ENCODE measurements at places on chromosomes 2 and 18.

GRCh38 chr2:168612719-168613118, 156.6 kb downstream of the CERS6 start:
- H3K27me3 ChIP-seq = no peaks in the 10 kb centered on the region
- no peaks in the 10 kb centered on the region for H3K36me3 ChIP-seq
- H3K27ac ChIP-seq = no peak overlapping the region
- no peak for DNase-seq
- H3K4me3 ChIP-seq = no peak overlapping the region
- no peaks in the 10 kb centered on the region for H3K4me1 ChIP-seq

DNA sequence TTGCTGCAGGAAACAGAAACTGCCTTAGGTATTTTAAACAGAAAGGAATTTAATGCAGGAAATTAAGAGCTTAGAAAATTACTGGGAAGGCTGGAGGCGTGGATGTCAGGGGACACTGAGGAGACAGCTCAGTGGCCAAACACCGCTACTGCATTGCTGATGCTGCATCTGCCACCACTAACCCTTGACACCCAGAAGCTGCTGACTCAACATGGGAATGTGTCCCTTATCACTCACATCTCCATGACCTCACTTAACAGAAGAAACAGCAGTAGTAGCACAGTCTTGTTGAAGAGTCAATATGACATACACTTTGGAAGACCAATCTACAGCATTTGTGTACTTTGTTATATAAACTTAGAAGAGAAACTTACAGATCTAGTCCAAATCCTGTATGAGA, 906.1 kb downstream of the SLC4A3 start:
- no peak overlapping the region for H3K4me3 ChIP-seq
- H3K4me1 ChIP-seq = no peaks in the 10 kb centered on the region
- peak; percentile 10 for DNase-seq
- H3K36me3 ChIP-seq = no peaks in the 10 kb centered on the region

DNA sequence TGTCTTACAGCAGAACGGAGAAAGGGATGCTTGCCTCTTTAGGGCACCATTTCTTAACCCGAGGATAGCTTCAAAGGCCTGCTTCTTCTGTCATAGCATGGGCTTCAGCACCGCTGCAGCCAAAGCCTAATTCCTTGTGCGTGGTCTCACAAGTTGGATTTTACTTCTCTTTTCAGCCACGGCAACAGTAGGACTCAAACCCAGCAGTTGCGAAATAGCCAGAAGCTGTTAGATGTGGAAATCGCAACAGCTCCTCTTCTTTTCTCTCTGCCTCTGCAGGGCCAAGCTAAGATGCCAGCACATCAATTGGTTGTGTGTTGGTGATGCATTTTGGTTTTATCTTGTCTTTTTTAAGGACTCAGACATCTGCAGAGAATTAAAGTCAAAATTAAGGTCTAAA, 3.1 kb downstream of the NRXN1 start:
- H3K4me3 ChIP-seq = no peak overlapping the region
- H3K27me3 ChIP-seq = no peaks in the 10 kb centered on the region
- H3K27ac ChIP-seq = no peak overlapping the region
- DNase-seq = no peak
- H3K4me1 ChIP-seq = no peaks in the 10 kb centered on the region
- H3K36me3 ChIP-seq = no peaks in the 10 kb centered on the region

DNA sequence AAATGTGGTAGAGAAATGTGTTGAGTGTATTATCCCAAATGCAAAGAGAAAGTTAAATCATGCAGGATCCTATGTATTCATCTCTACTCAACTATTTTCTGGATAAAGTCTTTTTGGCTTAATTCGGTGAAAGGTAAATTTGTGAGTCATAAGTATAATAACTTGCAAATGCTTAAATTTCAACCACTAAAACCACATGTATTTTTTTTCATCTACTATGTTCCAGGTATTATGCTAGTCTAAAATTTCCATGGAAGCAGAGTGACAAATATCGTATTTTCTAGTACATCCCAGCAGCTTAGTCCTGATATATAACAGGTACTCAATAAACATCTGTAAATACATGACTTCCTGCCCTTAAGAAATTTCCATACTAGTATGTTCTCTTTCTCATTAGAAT, 6.2 kb downstream of the ALS2 start:
- H3K4me3 ChIP-seq = no peak overlapping the region
- peaks cover 4% of the 10 kb centered on the region for H3K4me1 ChIP-seq
- no peak overlapping the region for H3K27ac ChIP-seq
- H3K36me3 ChIP-seq = no peaks in the 10 kb centered on the region
- H3K27me3 ChIP-seq = no peaks in the 10 kb centered on the region

- H3K4me3 ChIP-seq = no peak overlapping the region
- peak; percentile 83 for DNase-seq
- H3K4me1 ChIP-seq = 0 out of 2 replicates have a peak, but pooled peaks cover 5% of the 10 kb centered on the region
- no peak overlapping the region for H3K27ac ChIP-seq
Observed at GRCh38 chr2:8229546-8229986, 452.3 kb upstream of the ID2 start.

DNA sequence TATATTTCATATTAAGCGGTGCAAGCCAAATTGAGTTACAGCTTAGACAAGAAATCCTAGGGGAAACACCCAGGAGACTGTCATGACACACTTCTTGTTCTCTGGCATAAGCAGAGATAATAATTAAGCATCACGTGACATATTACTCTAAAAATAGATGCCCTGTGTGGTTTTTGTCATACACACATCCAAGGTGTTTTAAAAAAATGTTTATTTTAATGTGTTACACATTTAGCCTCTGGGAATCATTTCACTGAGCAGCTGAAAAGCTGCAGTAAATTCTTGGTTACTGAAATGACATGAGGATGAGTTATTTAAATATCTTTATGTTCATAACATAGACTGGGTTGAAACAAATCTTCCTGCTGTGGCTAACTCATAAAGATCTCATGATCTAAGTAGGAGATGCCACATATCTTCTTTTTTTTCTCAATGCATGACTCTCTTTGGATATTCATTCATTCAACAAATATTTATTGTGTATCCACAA, 38.0 kb upstream of the ERMN start:
- H3K36me3 ChIP-seq = no peaks in the 10 kb centered on the region
- H3K27me3 ChIP-seq = no peaks in the 10 kb centered on the region
- DNase-seq = peak; percentile 74
- H3K4me1 ChIP-seq = peaks cover 23% of the 10 kb centered on the region
- H3K27ac ChIP-seq = peak overlapping the region; percentile 74
- H3K4me3 ChIP-seq = peak overlapping the region; percentile 10

DNA sequence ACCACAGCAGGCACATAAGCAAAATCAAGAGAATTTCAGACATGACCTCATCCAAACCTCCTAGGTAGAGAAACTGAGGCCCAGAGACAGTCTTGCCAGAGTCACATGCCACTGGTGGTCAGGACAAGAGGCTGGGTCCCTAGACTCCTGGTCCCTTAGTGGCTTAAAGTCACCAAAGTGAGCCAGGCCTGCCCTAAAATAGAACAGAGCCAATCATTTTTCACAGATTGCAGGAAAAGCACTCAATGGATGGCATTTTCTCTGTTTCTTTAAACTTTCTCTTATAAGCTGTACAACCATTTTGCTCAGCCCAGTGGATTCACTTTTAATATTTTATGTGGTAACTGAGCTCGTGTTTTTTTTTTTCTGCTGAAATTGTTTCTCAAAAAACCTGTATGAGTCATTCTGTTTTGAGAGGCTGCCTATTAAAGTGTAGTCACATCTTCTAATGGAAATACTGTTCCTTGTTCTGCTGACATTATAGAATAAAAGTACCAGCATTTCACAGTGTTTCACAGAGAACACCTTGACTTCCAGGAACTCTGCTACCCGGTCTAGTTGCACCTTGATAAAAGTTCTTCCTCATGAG, 29.6 kb downstream of the STEAP3 start:
- H3K27me3 ChIP-seq = no peaks in the 10 kb centered on the region
- H3K4me1 ChIP-seq = no peaks in the 10 kb centered on the region
- no peak overlapping the region for H3K4me3 ChIP-seq
- H3K36me3 ChIP-seq = no peaks in the 10 kb centered on the region
- no peak for DNase-seq
- H3K27ac ChIP-seq = no peak overlapping the region

- H3K4me3 ChIP-seq = no peak overlapping the region
- no peaks in the 10 kb centered on the region for H3K27me3 ChIP-seq
- DNase-seq = no peak
- H3K4me1 ChIP-seq = no peaks in the 10 kb centered on the region
Observed at GRCh38 chr2:138327967-138328366, 173.6 kb upstream of the SPOPL start.

DNA sequence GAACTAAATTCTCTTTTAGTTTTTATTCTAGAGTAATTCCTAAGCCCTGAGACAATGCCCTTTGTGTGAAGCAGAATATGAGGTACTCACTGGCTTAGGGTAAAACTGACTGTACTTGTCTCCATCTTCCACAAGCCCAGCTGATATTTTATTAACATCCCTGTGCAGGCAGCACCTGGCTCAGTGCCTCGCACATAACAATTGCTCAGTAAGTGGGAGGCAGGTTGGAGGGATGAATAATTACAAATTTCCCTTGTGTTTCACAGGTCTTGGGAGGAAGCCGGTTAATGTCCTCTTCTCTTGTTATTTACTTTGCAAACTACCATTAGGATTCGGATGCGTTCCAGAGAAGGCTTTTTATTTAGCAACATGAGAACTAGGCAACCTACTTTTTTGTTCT, 249.8 kb upstream of the FSHR start:
- H3K27ac ChIP-seq = no peak overlapping the region
- H3K27me3 ChIP-seq = no peaks in the 10 kb centered on the region
- H3K36me3 ChIP-seq = no peaks in the 10 kb centered on the region
- no peaks in the 10 kb centered on the region for H3K4me1 ChIP-seq
- DNase-seq = no peak
- no peak overlapping the region for H3K4me3 ChIP-seq

GRCh38 chr18:58098706-58099105, 54.7 kb downstream of the NEDD4L start:
- H3K36me3 ChIP-seq = no peaks in the 10 kb centered on the region
- no peak overlapping the region for H3K4me3 ChIP-seq
- H3K4me1 ChIP-seq = peaks cover 13% of the 10 kb centered on the region
- no peak for DNase-seq

GRCh38 chr2:208265371-208265800, 669 bp upstream of the PIKFYVE start:
- peak; percentile 25 for DNase-seq
- H3K36me3 ChIP-seq = no peaks in the 10 kb centered on the region
- peaks cover 6% of the 10 kb centered on the region for H3K4me1 ChIP-seq
- H3K27me3 ChIP-seq = no peaks in the 10 kb centered on the region
- H3K4me3 ChIP-seq = peak overlapping the region; percentile 77

- H3K4me1 ChIP-seq = peaks cover 29% of the 10 kb centered on the region
- peak overlapping the region; percentile 38 for H3K4me3 ChIP-seq
- H3K27ac ChIP-seq = peak overlapping the region; percentile 86
- no peaks in the 10 kb centered on the region for H3K27me3 ChIP-seq
- peak; percentile 82 for DNase-seq
Observed at GRCh38 chr18:74869904-74870863, 272.5 kb downstream of the ZNF407 start.

DNA sequence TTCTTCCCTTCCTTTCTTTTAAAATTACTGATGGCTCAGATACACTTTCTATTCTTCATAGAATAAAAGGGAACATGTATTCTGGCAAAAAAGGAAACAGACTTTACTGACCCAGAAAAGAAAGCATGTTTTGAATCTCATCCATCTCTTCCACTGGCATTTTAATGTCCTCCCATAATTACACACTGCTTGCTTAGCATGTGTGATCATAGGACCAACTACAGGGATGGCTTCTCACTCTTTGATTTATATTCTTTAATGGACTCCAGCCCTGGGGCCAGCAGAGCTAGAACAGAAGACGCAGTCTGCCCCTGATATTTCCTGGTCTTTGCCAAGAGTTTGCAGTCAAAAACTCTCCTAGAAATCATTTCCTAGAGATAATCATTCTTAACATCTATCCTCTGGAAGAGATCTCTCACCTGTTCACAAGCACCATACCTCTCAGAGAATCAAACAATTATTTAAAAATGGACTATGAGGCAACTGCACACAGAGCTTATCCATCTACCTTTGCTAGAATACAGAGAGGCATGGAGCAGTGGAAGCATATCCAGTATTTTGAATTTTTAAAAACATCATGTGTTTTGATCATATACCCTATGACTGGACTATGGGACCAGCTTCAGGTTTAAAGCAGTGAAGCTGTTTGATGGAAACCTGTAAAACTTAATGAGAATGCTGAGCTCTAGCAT, 429.1 kb downstream of the NRXN1 start:
- no peaks in the 10 kb centered on the region for H3K4me1 ChIP-seq
- DNase-seq = no peak
- no peaks in the 10 kb centered on the region for H3K36me3 ChIP-seq
- H3K4me3 ChIP-seq = no peak overlapping the region
- H3K27ac ChIP-seq = no peak overlapping the region
- no peaks in the 10 kb centered on the region for H3K27me3 ChIP-seq

- no peaks in the 10 kb centered on the region for H3K36me3 ChIP-seq
- DNase-seq = no peak
- no peaks in the 10 kb centered on the region for H3K4me1 ChIP-seq
- H3K4me3 ChIP-seq = no peak overlapping the region
Observed at GRCh38 chr2:226023383-226023782, 623.9 kb downstream of the NYAP2 start.

DNA sequence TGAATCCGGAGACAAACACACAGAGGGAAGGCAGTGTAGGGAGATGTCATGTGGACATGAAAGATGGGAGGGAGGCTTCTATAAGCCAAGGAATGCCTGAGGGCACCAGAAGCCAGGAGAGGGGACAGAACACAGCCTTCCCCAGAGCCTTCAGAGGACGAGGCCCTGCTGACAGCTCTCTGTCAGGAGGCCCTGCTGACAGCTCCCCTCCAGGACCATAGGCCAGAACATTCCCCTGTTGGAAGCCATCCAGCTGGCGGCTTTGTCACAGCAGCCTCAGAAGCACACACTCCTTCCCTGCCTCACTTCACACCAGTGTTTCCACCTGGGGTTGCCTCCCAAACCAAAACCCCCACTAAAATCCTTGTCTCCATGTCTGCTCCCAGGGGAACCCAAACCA, 171.3 kb upstream of the ID2 start:
- no peak for DNase-seq
- H3K36me3 ChIP-seq = no peaks in the 10 kb centered on the region
- H3K27ac ChIP-seq = no peak overlapping the region
- no peak overlapping the region for H3K4me3 ChIP-seq
- H3K4me1 ChIP-seq = peaks cover 33% of the 10 kb centered on the region
- no peaks in the 10 kb centered on the region for H3K27me3 ChIP-seq

DNA sequence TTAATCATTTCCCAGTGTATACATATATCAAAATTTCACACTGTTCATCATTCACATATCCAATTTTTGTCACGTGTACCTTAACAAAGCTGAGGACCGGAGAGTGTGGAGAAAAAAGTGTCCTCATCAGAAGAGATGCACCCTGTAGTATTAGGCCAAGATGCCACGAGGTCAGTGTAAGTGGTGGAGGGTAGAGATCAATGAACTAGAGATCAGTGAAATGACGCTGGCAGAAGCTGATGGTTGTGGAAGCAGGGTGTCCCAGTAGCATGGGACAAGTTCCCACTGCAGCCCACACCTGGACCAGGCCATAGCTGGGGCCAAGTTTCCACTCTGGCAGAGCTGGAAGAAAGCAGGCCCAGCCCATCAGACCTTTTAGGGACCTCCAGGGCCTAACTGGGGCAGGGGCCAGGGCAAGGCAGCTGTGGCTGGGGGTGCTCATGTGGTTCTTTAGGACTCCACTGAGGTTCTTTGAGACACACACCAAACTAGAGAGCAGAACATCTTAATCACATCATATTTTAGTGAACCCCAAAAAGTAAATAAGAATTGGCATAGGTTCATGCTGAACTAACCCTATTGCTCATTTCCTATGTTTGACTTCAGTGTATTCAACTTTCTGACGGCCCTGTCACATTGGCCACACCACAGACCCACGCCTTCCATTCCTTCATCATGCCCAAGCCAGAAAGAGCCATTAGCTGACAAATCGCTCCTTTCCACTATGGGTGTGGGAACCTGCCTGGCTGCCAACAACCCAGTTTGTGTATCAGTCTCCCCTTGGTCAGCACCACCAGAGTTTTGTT, 21.6 kb upstream of the GPR55 start:
- H3K4me3 ChIP-seq = no peak overlapping the region
- H3K4me1 ChIP-seq = no peaks in the 10 kb centered on the region
- DNase-seq = no peak
- H3K36me3 ChIP-seq = no peaks in the 10 kb centered on the region

All from MM.1S (cell line).